Activated naive CD4-positive, alpha-beta T cell treated with anti-CD3 and anti-CD28 coated beads for 36 hours (primary cell): ENCODE measurements at places on chromosomes 2 and 18.

GRCh38 chr2:4947911-4948310 is 744.3 kb upstream of the SOX11 start:
- no peak for DNase-seq

DNA sequence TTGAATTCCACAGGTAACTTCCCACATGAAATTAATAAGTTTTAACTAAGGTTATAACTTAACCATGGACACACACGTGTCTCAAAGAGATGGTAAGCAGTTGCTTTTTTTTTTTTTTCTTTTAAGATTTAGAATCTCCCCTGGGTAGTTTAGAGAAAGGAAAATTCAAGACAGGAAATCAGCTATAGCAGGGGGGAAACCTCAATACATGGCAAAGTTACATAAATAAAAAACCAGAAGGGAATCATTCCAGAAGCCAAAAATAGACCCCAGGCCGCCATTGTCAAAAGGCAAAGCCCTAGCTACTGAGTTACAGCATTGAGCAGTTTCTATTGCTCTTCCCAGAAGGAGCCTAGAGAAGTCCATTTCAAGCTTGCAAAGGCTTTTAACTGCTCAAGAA is 91.5 kb upstream of the ZNF236 start:
- DNase-seq = no peak

GRCh38 chr2:152097290-152097800 is 1.5 kb downstream of the CACNB4 start:
- DNase-seq = no peak

DNA sequence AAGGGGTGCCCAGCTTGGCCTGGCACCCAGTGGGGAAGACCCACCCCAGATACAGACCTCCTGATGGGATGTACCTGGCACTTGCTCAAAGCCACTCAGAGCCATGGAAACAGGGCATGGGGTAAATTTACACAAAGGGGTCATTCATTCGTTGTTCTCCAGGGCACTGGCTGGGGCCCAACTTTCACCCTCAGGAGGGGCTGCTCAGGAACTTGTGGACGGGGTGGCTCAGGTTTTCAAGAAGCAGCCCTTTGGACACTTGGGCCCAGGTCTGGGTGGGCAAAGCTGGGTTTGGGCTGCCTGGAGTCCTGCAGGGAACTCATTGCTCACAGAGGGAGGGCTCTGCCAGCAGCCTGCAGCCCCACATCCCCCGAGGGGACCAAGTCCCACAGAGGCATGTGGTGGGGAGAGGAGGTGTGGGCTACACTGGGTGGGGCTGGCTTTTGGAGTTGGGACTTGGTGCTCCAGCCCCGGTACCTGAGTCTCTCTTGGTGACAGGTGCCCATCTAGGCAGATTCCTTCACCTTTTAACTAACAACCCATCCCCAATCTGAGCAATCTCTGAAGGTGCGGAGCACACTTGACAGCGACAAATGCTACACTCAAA is 172.3 kb downstream of the CELF4 start:
- no peak for DNase-seq

DNA sequence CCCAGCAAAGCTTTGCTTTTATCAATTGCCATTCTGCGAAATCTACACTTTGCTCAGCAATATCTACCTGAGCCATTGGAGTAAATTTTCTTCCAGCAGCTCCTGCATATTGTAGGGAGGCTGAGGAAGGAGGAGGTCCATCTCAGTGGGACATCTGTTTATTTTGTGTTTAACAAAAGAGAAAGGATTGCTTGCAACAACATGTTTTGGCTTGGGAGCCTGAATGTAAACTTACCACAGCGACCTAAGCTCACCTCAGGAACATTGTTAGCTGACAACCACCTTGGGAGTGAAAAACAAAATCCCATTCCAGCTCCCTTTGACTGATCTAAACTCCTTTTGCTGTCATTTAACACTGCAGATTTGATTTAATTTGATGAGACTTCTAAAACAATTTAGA is 356.1 kb downstream of the SS18 start:
- no peak for DNase-seq

DNA sequence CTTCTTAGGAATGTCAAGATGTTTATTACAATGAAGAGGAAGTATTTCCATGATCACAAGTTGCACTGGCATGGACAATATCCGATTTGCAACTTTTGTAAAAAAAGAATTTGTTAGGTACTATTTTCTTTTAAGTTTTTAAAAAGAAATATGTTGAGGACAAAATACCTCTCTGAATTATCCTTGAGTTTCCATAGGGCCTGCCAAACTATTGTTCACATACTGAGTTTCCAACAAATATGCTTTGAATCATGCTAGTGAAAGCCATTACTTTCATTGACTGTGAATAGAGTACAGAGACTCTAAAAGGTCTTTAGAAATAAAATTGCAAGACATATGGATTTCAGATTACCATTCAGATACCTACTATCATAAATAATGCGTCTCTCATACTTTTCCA is 566.1 kb downstream of the TMEM182 start:
- DNase-seq = no peak

DNA sequence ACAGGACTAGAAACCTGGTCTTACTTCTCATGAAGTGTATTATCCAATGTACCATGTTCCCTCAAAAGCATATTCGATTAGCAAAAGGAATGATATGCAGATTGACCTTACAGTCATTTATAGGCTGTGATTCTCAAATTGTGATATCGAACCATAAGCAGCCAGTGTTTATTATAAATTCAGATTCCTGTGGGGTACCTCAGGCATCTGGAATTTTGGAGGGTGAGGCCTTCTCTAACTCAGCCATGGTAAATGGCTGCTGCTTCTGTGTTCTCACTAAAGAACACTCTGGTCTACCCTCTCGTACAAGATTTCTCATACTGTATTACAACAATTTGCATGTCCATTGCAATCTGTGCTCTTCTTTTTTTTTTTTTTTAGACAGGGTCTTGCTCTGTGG is 84.5 kb downstream of the PRPF40A start:
- DNase-seq = no peak

DNA sequence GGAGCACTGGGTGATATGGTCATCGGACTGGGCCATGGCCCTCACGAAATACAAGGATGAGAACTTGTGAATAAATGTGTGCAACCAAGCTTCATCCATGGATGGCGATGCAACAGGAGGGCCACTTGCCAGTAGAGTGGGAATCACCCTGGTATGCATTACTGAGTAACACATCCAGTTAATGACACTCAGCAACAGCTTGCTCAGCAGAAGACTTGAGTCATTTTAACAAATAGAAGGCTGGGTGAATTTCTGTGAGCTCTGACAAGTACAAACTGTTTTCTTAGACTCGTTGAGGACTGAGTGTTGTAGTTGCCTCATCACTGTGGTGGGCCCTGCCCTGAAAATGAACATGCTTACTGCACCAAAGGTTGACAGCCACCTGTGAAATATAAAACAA is 221.6 kb downstream of the NCKAP5 start:
- DNase-seq = no peak

DNA sequence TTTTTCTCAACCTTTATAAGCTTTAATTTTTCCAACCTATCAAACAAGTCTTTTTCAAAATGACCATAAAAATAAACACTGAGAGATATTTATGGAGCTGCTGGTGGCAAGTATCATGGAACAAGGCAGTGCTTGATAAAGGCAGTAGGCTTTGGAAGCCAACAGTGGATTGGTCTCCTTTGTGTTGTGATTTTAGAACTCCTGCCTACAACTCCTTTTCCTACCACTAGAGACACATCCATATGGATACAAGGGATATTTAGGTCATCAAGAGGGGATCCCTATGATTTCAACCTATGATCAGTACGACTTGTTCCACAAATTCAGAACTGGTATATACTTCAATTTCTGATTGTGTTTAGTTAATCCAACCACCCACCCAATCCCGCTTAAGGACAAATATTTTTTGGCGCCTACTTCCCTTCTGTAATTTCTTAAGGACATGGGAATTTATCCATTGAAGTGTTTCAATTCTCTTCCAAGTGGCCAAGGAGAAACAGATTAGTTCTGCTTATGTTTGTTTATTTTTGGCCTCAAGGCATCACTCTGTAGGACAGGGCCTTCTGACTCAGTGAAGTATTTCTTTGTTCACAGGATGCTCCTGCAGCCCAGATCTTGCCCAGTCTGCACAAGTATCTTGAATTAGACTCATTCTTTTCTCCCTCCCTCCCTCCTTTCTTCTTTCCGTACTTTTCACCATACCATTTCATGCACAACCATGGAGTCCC is 2119.6 kb upstream of the PIK3C3 start:
- DNase-seq = no peak
